SK-N-SH treated with all-trans-retinoic acid at 6 μM for 48 hours (cell line): ENCODE measurements at places on chromosomes 7 and 10.
A peak's percentile ranks its signal among the peaks of the same experiment; 100 is the strongest.

GRCh38 chr7:112630565-112630964, 149.8 kb downstream of the LSMEM1 start:
- peak; percentile 18; the same call in 1 of the 3 replicates for ATAC-seq

- no peak for ATAC-seq
These were observed at the start of gene COBL for GRCh38 chr7:51316666-51317581. TSS of gene COBL (minus strand) at chr7:51316809. CDS start at chr7:51316633, 176 bp downstream.

DNA sequence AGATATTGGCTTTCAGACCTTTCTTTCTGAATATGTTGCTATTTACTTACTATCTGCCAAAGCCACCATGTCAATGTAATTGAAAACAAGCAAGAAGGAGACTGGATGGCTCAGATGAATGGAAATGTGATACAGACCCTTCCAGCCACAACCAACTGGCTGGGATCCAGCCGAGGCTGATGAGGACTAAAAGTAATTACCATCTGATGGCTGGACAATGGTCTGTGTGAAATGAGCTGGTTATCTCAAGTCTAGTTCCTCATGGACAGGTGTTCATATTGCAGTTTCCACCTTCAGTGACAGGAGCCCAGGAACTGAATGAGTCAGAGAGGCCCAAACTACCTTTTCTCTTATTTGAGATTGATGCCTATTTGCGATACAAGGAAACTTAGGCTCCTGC, 267.5 kb downstream of the GATA3 start:
- ATAC-seq: no peak

GRCh38 chr7:27152816-27153442, 546 bp upstream of the HOXA3 start:
- ATAC-seq: no peak

GRCh38 chr7:123571684-123572083, 14.1 kb upstream of the NDUFA5 start:
- ATAC-seq: no peak

- ATAC-seq: no peak
These were observed 44.4 kb downstream of the NRAP start for GRCh38 chr10:113619401-113619800.

- no peak for ATAC-seq
These were observed 66.8 kb upstream of the CYP26C1 start for GRCh38 chr10:92993699-92994272.

DNA sequence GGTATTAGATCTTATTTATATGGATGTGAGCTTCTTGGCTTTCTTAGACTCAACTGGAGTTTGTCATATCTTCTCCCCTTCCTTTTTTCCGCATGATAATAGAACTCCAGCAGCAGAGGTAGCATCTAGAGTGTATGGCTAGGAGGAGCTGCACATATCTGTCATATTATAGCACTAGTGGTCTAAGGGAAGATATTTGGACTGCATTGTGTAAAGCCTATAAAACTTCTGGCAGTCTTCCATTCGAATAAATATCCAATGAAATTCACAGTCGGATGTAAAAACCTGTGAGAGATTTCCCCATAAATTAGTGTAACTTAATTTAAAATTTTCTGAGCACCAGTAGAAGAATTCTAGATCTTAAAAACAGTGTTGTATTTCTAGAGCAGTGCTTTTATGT, 123.9 kb downstream of the PRKG1 start:
- no peak for ATAC-seq

GRCh38 chr7:101494602-101495329, 132.1 kb downstream of the COL26A1 start:
- ATAC-seq: no peak; the same call in 2 of the 3 replicates

DNA sequence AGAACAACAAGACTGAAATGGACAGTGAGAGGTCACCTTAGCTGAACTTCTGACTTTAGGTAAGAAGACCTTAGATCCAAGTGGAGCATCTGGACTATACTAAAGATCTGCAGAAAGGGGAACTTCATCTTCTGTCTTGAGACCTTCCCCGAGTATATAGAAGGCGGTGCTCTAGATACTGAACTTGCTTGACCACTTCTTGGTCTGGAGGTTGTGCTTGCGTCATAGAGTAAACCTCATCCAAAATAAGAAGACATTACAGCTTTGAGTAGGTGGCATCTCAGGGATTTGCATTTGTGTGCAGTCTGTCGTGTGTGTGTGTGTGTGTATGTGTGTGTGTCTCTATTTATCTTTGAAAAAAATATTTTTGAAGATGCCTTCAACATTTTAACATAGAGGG, 157.5 kb downstream of the CHN2 start:
- no peak for ATAC-seq

DNA sequence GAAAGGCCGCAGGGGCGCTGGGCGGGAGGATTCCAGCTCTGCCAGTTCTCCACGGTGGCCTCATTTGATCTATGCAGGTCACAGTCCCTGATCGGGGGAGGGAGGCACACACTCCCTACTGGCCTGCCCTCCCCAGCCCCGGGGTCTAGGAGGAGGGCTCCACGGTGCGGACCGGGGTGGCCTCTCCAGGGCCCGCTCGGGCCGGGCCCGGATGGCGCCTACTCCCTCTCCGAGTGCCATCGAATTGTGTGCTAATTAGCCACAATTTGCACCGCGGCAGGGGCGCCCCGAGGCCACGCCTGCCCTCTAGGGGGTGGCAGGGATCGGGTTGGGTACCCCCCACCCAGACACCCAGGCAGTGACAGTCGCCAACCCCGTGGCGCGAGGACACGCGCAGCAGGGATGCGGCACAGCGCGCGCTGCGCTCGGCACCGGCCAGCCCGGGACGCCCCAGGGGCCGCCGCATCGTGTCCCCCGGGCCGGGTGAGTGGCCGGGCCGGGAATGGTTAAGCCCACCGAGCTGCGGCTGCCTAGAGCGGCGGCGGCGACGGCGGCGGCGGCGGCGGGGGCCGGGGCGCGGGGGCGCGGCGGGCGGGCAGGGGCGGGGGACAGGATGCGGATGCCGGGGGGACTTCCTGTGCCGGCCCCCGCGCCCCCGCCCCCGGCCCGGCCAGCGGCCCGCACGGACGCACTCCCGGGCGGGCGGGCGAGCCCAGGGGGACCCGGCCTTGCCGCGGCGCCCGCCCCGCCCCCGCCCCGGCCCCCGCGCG, at the start of gene ZNF853:
TSS of gene ZNF853 (plus strand) at position 658 of the 770 bp plus-strand sequence. CDS start 565 bp downstream, outside the sequence.
- ATAC-seq: peak; percentile 55

- no peak for ATAC-seq
These were observed 1.1 kb downstream of the ZNF511 start for GRCh38 chr10:133309720-133310398.

- ATAC-seq: no peak
These were observed 22.8 kb upstream of the AGMO start for GRCh38 chr7:15584575-15584974.

- no peak for ATAC-seq
These were observed 143.8 kb upstream of the SLC13A1 start for GRCh38 chr7:123343611-123344010.

DNA sequence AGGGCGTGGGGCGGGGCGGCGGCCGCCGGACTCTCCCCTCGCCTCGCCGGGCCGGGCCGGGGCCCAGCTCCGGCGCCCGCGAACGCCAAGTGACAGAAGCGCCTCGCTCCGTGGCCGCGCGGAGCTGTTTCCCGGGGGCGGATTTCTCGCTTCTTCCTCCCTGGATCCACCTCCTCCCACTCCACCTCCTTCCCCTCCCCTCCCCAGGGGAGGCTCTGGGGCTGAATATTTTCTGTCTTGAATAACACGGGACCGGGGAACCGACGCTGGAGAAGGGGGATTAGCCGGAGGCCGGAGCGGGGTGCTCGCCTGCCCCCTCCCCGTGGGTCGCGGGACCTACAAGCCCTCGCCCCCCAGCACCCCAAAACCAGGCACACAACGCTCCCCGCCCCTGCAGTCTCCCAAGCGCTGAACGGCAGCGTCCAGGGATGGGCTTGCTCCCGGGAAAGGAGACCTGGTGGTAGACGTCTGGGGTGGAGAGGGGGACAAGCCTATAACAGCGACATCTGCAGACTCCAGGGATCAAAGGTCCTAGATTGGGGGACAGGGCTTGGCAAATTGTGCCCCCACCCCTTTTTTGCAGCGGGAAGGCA, at the start of gene ARHGAP21:
TSS of gene ARHGAP21 (minus strand) at position 100 of the 593 bp plus-strand sequence. CDS start 1,988 bp downstream, outside the sequence.
- peak; percentile 65 for ATAC-seq

DNA sequence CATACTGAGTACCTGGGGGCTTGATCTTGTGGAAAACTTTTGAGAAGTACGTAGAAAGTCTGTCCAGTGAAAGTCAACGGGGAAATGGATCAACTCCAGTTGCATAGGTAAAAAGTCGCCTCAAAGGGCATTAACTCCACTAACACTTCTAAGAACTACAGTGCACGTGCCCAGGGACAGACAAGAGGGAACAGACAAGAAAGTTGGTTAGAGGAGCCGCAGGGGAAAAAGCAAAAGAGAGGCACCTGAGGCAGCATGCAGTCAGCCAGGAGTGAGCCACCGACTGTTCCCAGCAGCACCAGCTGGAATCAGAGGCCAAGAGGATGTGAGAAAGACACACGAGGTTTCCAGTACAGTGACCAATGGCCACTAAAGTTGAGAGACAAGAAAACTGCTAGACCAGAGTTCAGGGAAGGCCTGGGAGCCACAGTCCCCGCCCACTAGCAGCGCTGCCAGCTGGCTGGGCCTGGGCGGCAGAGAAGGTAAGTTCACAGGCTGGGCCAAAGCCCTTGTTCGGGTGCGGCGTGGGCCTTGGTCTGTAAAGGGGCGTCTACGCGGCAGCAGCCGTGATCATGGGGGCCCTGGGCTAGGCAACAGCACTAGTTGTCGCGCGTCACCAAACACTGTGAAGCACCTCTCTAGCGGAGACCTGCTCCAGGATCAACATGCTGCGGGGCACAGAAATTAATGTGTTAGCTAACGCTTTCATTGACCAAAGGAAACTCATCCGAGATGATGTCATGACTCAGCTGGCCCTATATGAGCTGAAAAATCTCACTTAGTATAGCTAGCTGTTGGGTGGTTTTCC, 14.0 kb downstream of the ITGB1 start:
- no peak; the same call in 1 of the 3 replicates for ATAC-seq

DNA sequence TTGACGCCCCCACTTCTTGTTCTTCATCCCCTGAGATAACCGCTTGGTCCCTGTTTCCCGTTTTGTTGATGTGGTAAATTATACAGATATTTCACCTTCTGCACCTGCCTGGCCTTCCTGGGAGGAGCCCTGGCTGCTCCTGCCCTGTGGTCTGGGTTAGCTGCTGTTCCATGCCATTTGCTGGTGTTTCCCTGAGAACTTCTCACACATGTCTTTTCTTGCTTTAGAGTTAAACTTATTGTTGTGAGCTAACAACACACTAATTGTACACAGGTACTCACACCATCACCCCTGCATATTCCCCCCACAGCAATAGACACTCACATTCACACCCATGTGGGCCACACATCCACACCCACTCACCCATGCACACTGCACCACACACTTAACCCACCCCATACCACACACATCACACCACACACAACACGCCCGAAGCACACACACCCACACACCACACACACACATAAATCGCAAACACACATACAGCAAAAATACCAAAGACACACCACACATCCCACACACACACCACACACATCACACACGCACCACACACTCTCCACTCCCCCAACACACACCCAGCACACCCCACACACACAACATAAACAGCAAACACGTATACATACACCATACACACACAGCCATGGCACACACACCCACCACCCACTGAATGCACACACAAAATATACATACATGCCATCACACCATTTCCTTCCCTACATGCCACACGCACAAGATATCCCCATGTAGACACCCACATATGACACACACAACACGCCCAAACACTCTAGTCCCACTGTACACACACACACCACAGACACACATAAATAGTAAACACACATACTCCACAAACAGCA, 19.4 kb upstream of the ANTXRL start:
- no peak for ATAC-seq

- no peak for ATAC-seq
These were observed 33.6 kb downstream of the WAC start for GRCh38 chr10:28566458-28567015.

DNA sequence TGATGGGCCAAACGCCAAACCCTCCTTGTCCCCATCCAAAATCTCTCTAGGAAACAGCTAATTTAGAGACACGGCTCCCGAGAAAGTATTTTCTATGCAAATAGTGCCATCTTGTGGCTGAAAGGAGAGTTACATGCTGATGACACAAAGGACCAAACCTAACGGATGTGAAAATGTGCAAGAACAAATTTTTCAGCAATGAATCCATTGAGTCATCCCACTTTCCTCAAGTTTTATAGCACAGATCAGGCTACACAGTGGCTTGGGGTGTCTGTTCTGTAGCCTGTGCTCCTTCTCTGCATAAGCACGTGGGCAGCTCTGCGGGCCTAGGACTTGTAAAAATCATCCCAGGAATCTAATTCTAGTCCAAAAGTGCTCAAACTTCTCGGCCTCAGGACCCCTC, 154.8 kb upstream of the PRR15 start:
- ATAC-seq: peak; percentile 90

- ATAC-seq: no peak
These were observed 44.8 kb upstream of the ADO start for GRCh38 chr10:62759599-62760175.

DNA sequence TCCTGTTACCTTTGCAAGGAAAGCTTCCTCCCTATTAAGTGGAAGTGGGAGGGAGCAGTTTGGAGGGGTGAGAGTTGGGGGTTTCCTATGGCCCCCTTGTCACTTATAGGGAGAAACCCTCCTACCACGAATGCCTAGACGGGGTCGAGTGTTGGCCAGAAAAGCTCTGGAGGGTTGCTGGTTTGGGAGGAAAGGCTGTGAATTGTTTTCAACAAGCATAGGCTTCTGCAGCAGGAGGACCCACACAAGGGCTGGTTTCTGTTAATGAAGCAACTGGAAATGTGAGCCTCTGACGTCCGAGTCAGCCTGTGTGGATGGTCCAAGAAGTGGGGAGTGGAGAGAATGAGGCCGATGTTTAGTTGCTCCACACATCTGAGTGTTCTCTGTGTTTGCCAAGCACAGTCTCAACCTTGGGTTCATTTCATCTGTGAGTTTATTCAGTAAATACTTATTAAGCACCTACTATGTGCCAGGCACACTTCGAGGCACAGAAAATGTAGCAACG, 37.3 kb upstream of the LEP start:
- ATAC-seq: no peak

DNA sequence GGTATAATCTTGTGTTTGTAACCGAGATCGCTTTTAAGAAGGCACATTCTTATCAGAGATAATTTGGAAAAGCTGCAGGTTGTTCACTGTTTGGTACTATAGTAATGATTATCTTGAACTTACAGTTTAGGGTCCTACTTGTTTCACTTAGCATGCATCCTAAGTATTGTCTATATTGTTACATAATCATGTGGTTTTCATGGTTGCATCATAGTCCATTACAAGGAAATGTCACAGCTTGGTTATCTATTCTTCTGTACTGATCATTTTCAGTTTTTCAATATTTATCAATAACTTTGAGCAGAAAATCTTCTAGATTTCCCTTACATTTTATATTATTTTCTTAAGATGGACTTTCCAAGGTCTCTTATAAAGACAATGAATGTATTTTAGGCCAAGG, 116.3 kb downstream of the PLPP4 start:
- ATAC-seq: no peak

- no peak for ATAC-seq
These were observed 14.5 kb downstream of the OR9A2 start for GRCh38 chr7:143012409-143012808.

- no peak for ATAC-seq
These were observed 17.0 kb upstream of the CASD1 start for GRCh38 chr7:94492601-94493000.

- ATAC-seq: no peak
These were observed 2.2 kb downstream of the KMT2E start for GRCh38 chr7:105016068-105016708.

GRCh38 chr10:2836921-2837662, 230.3 kb upstream of the PFKP start:
- no peak for ATAC-seq
